ENCODE measurements at places on chromosomes 16 and 17.

DNA sequence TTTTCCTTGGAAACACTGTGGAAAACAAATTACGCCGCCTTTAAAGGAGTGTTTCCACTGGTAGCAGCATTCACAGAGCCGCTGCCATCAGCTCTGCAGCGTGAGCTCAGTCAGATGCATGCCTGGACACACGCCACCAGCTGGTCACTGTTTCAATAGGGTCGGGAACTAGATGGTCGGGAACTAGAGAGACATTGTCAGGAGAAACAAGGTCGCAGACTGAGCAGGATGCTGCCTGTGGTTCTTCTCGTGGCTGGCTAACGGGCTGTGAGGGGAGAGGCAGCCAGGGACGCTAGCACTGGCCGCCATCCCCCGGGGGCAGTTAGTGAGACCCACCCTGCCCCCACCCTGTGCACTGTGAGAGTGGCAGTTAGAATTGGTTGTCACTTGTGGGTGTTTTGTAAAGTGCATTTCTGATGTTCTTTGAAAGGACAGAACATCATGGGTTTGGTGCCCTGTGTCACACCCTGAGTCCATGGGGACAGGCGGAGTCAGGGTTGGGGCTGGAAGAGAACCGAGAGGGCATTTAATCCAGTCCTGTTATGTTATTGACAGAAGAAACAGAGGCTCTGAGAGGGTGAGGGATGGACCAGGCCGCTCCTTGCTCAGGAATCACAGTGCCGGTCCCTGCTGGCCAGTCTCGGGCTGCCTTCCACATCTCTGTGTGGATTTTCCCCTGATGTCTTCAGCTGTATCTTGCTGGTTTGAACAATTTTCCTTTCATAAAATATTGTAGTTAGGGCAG lies 86.3 kb downstream of the SPECC1 start:
- DNase-seq: peak; percentile 24

DNA sequence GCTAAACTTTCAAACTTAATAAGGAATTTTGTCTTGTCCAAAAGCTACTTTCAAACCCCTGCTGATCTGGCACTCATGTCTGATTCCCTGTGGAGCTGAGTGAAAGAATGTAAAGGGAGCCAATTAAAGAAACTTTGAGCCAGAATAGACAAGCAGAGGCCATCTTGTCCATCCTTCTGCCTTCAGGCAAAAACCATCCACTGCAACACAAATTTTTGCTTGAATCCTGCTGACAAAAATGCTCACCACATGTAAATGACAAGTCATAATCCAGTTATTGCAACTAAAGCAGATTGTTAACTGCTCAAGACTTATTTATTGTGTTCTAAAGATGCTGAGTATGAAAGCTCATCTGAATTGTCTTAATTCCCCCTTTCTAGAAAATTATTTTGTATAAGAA lies 124.0 kb upstream of the HLF start:
- DNase-seq: no peak

- DNase-seq: no peak
Observed at GRCh38 chr17:55405600-55405999, 16.0 kb downstream of the MMD start.

DNA sequence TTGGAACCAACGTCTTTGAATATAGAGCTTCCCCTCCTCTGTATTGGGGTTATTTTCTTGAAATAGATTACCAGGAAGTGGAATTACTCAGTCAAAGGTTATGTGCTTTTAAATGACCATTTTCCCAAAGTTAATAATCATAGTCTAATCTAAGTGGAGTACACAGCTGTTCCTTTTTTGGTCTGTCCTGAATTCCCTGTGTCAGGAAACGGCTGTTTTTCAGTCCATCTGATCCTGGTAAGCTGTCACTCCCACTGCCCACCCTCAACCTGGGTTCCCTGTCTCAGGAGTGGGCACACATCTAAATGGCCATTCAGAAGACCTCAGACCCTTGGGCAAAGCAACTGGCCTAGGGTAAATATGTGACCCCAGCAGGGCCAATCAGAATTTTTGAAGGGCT lies 57.6 kb upstream of the KSR1 start:
- no peak for DNase-seq

- peak; percentile 71 for DNase-seq
Observed at GRCh38 chr16:410516-411178, 9.0 kb downstream of the DECR2 start.

- peak; percentile 40 for DNase-seq
Observed at GRCh38 chr17:57256708-57257112, 387 bp downstream of the MSI2 start.

DNA sequence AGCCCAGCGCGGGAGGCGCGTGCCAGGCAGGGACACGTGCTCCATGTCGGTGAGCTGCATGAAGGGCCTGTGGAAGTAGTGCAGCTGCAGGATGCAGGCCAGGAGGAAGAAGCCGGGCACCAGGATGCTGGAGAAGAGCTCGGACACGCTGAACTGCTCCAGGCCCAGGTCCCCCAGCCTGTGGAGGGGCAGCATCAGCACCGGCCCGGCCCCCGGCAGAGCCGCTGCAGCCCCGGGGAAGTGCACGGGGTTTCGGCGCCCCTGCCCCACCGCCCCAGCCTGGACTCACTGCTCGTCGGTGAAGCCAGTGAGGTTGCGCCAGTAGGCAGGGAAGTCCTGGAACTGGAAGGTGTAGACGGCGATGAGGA lies 28.0 kb downstream of the CTU2 start:
- DNase-seq: no peak

GRCh38 chr17:6035801-6036394 lies 34.3 kb upstream of the WSCD1 start:
- DNase-seq: no peak

- DNase-seq: no peak
Observed at GRCh38 chr17:65556910-65557348, 4.5 kb downstream of the AXIN2 start.

GRCh38 chr17:41096055-41096454 lies 1.9 kb downstream of the KRTAP4-8 start:
- no peak for DNase-seq

GRCh38 chr17:82113941-82114340 lies 15.9 kb upstream of the FASN start:
- no peak for DNase-seq

DNA sequence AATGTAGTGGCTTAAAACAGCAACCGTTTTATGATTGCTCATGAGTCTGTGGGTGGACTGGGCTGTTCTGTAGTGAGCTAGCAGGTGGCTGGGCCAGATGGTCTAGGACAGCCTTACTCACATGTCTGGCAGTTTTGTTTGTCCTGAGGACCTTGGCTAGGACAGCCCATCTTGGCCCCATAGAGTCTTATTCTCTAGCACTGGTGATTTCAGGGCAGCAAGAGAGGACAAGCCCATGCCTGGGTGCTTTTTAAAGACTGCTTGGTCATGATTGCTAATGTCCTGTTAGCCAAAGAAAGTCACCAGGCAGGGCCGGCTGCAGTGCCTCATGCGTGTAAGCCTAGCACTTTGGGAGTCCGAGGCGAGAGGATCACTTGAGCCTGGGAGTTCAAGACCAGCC lies 139.8 kb downstream of the KATNIP start:
- no peak for DNase-seq

GRCh38 chr16:31508706-31509195 lies 560 bp upstream of the RUSF1 start:
- DNase-seq: no peak

- DNase-seq: no peak
Observed at GRCh38 chr17:42474276-42474675, 15.6 kb downstream of the ATP6V0A1 start.

GRCh38 chr17:61230972-61231820 lies 168.4 kb upstream of the TBX2 start:
- no peak for DNase-seq

GRCh38 chr16:47626246-47626645 lies 165.1 kb downstream of the PHKB start:
- DNase-seq: no peak

DNA sequence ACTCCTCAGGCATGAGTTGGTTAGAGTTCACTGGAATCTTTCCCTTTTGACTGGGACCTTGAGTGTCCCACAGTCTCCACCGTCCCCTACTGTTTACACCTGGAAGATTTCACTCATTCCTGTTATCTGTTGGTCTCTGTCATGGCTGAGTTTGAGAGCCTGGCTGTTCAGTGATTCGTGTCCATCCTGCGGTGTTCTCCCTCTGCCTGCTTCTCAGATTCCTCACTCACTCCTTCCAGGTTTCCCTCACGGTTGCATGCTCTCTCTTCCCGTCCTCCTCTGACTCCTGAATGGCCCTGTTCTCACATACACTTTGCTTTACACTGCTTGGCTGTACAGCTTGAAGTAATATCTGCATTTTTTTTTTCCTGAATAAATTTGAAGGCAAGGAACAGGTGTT lies 24.5 kb downstream of the OR1D5 start:
- DNase-seq: no peak

DNA sequence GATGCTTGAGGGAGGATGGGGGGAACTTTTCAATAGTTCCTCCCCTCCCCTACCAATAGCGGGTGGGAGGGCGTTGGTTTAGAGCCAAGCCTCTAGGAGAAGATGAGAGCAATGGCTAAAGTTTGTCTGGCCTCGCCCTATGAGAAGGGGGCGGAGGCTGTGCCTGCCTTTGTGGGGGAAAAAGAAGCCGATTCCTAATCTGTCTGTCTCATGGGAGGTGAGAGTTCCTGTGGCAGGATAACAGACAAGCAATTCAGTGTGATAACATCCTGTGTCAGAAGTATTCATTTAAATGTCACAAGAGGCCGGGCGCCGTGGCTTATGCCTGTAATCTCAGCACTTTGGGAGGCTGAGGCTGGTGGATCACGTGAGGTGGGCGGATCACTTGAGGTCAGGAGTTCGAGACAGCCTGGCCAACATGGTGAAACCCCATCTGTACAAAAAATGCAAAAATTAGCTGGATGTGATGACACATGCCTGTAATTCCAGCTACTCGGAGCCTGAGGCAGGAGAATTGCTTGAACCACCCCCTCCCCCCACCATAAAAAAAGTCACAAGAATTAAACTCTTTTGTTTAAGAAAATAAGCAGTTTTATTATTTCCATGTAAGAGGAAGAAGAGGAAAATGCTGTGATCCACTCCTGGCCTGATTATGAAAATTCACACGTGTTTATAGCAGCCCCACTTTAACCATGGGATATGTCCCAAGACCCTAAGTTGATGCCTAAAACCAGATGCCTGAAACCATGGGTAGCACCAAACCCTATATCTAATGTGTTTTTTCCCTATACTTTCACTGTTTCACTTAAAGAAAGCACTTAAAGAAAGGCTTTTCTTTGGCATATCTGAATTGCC lies 1.7 kb downstream of the SLFN5 start:
- DNase-seq: no peak

GRCh38 chr17:4849011-4849536 lies 15.9 kb downstream of the MINK1 start:
- DNase-seq: no peak

DNA sequence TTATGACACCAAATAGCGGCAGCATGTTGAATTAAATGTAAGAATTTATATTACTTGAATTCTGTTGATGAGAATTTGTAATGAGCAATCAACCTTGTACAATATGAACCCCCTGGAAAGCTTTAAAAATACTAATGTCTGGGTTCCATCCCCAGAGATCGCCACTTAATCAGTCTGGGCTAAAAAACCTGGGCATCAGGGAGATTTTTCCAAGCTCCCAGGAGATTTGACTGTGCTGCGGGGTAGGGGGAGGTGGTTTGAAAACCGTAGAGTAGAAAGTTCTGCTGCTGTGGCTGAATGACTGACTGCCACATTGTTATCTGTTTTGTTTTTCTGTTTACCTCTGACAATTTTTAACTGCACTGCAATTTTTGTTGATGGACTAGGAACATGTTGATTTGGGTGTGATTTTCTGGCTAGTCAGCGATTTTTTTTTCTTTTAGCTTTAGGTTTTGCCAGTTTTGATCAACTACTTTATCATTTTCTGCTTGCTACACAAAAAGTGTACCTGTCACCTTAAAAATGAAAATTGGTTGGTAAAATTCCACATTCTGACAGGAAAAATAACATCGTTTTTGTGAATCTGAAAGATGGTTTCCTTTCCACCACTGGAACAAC lies 79.3 kb downstream of the PCTP start:
- DNase-seq: no peak

DNA sequence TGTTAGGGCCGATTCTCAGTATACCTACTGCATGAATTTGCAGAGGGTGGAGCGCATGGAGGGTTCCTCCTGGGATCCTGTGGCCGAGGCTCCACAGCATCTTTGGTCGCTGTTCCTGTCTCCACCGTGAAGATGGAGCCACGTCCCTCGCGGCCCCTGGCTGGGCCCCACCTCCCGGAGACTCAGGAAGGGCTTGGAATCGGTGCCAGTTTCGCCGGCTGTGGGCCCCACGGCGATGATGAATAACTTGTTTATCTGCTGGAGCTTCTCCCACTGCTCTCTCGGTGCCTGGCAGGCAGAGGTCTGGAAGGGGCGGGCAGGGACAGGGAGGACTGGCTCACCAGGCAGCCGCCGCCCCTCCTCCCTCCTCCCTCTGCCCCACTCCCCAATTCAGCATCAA lies 8.1 kb downstream of the SLC5A11 start:
- no peak for DNase-seq

DNA sequence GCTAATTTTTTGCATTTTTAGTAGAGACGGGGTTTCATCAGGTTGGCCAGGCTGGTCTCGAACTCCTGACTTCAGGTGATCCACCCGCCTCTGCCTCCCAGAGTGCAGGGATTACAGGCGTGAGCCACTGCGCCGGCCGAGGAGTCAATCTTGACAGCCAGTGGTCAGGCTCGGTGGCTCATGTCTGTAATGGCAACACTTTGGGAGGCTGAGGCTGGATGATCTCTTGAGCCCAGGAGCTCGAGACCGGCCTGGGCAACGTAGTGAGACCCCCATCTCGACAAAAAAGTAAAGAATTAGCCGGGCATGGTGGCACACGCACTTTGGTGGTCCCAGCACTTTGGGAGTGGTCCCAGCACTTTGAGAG lies 608 bp upstream of the PGS1 start:
- no peak for DNase-seq

DNA sequence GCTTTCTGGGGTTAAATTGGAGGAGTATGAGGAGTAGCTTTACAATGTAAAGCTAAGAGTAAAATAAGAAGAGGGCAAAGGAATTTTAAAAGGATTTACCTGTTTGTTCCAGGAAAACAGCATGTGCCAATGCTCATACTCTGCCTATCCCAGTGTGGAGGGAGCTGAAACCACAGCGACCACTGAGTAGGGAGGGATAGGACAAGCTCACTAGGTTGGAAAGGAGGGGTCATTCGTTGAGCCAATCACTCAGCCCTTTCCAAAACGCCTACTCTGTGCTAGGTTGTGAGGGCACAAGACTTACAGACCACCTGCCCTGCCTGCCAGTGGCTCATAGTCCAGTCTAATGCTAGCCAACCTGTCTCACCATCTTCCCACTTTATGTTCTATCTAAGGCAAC lies 1.1 kb upstream of the DNAJC7 start:
- no peak for DNase-seq

GRCh38 chr17:78840530-78840779 lies 159 bp downstream of the USP36 start:
- DNase-seq: no peak

- DNase-seq: no peak
Observed at GRCh38 chr17:77341069-77341541, 200.3 kb downstream of the SEC14L1 start.
